ENCODE measurements at places on chromosomes 2 and 18. TPM values are rescaled to one million over a fixed set of nuclear protein-coding genes. Genes with fewer than 3 reads are reported as not detected.
A peak's percentile ranks its signal among the peaks of the same experiment; 100 is the strongest.

The LAMA1 gene
- 4.7 TPM for total RNA-seq

The HOXD10 gene
- not detected for total RNA-seq

- DNase-seq = no peak
Measured at GRCh38 chr2:177728399-177728765, 335.8 kb downstream of the AGPS start.

DNA sequence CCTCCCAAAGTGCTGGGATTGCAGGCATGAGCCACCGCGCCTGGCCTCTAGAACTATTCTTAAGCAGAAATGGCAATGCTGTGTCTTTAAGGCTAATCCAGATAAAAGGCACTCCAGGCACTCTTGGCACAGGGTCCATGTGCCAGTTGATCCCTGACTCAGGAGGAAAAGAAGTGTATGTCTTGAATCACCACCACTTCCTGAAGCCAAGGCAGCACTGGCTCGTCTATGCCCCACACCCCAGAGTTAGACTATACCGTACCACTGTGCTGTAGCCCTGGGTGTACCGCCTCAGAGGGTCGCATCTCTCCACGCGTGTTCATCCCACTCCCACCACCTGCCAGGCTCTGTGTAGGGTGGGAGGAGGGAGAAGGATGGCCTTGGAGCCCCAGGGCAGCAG lies 9.0 kb downstream of the TNFRSF11A start:
- peak; percentile 73 for DNase-seq

- no peak for DNase-seq
Measured at GRCh38 chr2:88048541-88048940, 7.0 kb downstream of the KRCC1 start.

- DNase-seq = no peak
Measured at GRCh38 chr2:162320864-162321517, 2.5 kb upstream of the IFIH1 start.

DNA sequence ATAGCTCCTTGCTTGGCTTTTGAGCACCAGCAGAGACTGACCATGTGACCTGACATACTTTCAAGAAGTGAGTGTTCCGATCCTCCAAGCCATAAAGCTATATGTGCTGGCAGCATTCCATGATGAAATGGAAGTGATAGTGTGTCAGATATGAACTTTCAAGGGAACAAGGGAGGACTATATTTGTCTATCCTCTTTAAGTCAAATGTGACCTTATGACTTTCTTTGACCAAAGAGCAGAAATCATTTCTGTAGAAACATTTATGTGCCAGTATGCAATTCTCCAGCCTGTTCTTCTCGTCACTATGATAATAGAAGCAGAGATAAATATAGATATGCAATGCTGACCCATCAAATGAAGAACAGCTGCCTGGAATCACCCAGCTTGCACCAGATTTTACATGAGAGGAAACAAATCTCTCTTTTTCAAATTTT lies 14.4 kb downstream of the HYCC2 start:
- DNase-seq = no peak

Measured in H4 (cell line).